Right renal pelvis (tissue), 4 donors: ENCODE measurements at places on chromosomes 12 and 14.

DNA sequence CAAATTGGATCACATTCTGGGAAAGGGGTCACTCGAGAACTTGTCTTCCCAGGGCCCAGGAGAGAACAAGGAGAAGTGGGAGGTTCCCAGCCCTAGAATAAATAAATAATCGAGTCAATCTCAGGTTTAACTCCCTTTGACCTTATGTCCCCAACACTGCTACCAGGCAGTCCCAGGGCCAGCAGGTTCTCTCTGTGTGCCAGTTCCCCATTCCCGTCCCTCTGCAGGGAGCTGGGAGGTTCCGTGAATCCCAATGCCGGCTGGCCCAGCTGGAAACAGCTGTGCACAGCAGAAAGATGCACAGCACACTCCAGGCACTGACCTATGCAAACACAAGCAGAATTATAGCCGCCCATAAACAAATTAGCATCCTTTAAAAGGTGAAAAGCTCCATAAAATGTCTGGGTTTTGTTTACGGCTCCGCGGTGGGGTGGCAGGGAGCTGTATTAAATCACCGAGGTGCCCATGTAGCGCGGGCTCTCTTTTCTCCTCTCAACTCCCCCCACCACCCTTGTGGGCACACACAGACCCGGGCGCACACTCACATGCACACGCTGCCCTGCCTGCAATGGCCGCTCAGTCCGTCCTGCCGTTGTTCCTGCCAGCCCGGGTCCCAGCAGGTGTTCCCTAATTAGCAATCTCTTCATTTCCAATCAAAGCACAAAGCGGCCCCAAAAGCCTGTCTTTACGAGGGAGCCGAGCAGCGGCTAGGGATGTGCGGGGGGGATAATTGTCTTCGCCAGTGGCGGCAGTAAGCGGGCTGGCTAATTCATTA lies 46.6 kb upstream of the ESRRB start:
- no peak for DNase-seq

DNA sequence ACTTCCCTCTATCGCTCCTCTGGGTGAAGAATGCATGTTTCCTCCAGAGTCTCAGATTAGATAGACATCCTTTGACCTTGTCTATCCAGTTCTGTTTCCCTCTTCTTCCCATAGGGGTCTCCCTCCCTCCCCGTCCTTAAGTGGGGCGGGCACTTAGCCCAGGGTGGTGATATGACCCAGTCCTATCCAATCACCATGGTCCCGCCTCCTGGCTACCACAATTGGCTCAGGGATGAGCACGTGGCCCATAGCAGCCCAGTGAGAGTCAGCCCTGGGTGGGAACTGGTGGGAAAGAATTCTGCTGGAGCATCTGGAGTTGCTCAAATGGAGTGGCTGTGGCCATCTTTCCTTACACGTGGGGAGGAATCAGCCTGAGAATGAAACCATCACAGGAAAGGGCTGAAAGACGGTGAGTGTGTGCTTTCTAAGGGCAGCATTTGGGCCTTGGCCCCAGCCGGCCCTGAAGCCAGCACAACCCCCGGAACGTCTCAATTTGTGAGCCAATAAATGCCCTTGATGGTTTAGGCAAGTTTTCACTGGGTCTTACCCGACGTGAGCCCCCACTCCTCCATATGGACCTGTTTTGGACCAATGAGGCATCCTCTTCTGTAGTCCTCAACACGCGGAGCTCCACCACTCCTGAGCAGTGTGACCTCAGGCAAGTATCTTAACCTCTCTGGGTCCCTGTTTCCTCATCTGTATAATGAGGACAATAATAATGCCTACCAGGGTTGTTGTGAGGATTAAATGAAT lies 14.4 kb upstream of the MLXIP start:
- DNase-seq, result no peak

DNA sequence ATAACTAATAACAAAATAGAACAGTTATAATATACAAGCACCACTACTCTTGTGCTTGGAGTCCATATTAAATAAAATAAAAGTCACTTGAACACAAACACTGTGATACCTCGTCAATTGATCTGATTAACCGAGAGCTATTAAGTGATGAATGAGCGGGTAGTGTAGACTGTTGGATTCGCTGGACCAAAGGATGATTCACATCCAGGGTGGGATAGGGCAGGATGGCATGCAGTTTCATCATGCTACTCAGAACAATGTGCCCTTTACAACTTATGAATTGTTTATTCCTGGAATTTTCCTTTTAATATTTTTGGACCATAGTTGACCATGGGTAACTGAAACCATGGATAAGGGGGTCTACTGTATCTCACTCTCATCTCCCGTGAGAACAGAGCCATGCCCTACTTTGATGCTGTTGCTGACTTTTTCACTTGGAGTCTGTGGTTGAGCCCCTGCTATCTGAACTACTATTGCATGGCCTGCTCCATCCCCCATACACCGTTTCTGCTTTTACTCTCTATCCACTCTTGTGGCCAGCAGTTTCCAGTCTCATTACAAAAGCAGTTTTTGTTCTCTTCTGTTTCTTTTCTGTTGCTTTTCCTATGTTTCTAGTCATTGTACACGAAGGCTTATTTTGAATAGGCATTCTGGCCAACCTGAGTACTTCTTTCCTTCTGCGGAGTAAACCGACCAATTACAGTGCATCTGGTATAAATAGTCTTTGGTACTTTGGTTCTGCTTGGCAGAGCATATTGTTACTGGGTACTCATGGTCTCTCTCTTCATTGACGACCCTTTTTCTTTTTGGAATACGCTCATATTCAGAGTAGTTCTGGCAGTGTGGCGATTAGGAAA lies 12.2 kb downstream of the TMTC2 start:
- no peak for DNase-seq

- no peak for DNase-seq
Observed at GRCh38 chr14:102095871-102096568, 9.2 kb upstream of the HSP90AA1 start.

DNA sequence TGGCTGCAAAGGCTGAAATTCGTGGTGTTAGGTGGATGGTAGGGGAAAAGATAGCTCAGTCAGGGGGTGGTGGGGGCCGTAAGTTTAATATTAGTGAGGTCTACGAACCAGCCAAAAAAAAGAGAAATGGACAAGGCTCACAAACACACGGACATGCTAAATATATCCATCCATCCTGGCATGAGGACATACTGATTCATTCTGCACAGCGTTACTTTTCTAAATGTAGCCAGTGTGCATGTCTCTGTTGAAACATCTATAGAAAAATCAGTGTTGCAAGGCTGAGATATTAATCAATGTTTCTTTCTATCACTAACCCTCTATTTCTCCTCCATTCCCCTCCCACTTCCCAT lies 150.6 kb downstream of the PIWIL1 start:
- no peak for DNase-seq

- DNase-seq, result no peak
Observed at GRCh38 chr12:93256256-93256969, 121.3 kb upstream of the NUDT4 start.

DNA sequence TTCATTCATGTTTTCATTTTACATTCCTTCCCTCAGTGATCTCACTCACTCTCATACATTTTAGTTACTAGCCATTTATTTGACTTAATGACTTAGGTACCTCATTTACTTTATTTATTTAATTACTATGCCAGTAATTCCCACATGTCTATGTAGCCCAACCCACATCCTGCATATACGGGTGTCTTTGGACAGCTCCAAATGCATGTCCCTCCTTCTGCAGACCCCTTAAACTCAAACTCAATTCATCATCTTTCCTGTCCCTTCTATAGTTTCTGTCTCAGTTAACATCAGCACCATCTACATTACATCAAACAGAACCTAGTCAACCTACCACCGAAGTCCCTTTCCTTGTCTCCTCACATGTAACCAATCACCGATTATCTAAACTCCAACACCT lies 2.8 kb downstream of the CLEC1A start:
- DNase-seq, result no peak

DNA sequence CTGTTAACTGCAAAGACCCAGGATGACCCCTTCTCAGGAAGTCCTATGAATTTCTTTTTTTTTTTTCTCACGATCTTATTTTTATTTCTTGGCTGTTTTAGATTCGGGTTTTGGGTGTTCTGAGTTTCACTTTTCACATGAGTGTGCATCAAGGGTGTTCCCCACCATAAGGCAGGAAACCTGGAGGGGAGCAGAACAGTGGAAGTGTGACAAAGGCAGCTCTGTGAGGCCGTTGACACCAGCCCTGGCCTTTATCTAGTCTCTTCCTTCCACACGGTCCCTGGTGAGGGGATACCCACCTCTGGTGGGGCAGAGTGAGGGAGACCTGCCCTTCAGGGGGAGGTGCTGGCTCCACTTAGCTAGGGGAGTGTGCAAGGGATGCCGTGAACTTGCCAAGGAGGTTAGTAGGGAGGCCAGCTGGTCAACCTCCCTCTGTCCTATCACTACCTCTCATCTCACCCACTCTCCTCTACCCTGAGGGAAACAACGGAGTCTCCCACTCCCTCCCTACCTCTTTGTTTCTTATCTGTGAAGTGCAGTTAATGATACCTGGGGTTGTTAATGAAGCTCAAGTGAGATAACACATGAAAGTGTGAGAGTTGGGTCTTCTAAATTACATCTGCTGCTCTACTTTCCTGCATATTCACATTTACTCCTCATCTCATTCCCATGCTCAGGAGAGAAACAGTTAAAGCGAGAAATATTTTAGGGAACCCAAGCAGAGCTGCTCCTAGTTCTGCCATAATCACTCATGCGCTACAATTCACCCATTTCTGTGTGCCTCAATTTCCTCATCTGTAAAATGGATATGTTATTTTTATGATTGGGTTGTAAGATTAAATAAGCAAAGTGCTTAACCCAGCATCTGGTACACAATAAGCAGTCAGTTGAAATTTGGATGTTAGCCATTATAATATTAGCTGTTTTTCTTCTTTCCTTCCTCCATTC lies 4.4 kb upstream of the GALNT6 start:
- DNase-seq, result no peak

DNA sequence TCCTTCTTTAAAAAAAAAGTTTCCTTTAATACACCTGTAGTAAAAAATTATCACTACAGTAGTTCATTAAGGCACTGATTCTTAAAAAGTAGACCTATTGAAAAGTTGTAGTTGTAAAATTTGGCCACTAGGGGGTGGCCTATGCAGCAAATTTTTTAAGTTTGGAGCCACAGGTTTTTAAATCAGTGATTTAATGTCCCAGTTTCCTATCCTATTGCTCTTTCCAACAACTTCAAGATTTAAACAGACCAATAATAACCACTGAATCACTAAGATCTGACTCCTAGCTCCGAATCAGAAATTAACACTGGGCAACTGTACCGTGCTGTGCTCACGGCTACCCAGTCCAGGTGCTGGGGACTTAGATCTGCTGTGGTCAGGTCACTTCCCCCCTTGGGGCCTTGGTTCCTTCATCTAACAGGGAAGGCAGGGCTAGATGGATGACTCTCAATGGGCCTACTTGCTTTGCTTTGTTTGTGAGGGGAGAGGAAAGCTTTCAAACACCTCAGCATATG lies 279.3 kb downstream of the MED13L start:
- peak; percentile 34 for DNase-seq

GRCh38 chr12:111102102-111102739 lies 181.8 kb upstream of the MYL2 start:
- no peak for DNase-seq

GRCh38 chr12:13630354-13630753 lies 351.0 kb downstream of the GRIN2B start:
- DNase-seq, result no peak

GRCh38 chr12:8513256-8513655 lies at the start of gene CLEC4D:
Gene CLEC4D (plus strand): TSS chr12:8513503. CDS start chr12:8513733, 230 bp downstream.
- no peak for DNase-seq

GRCh38 chr12:106954462-106955376 lies 988 bp upstream of the TMEM263 start:
- no peak for DNase-seq

DNA sequence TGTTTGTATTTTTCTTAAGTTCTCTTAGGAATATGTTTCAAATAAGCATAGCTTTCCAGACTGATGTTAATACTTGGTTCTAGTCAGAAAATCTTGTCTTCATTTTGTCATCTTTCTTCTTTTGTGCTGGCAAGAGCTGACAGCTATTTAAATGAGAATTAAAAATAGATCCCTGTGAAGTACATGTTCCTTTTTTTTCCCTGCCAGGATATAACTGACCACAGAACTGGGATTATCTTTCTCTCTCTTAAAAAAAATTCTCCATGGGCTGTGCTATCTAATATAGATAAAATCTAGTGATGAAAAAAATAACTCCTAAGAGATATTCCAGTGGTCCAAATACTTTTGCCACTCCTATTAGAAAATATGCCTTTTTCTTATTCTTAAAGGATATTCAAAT lies 163.4 kb downstream of the AKAP6 start:
- DNase-seq, result no peak

GRCh38 chr12:106328735-106329134 lies 26.2 kb downstream of the TCP11L2 start:
- DNase-seq, result no peak

- no peak for DNase-seq
Observed at GRCh38 chr12:120944645-120945217, 33.6 kb upstream of the HNF1A start.

GRCh38 chr12:118164798-118165486 lies 29.0 kb downstream of the PEBP1 start:
- DNase-seq, result no peak

- no peak for DNase-seq
Observed at GRCh38 chr14:90296641-90297040, 35.1 kb downstream of the NRDE2 start.

DNA sequence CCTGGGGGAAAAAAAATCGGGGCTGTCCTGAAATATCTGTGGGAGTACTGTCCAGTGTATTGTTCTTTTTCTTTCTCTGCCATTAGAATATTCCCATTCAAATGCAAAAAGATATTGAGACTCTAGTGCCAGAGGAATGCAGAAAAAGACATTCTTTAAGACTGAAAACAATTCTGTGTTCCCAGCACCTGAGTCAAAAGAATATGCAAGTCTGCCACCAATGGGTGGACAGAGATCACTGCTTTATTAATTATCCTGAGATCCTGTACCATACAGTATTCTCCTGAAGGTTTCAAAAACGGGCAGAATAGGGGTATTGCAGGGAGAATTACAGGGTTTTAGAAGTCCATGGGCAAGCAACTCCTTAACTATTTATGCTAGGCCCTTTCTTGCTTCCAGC lies 361.8 kb downstream of the C12orf50 start:
- no peak for DNase-seq
